ENCODE measurements at places on chromosomes 1 and 21. TPM values are rescaled to one million over a fixed set of nuclear protein-coding genes. Genes with fewer than 3 reads are reported as not detected.

DNA sequence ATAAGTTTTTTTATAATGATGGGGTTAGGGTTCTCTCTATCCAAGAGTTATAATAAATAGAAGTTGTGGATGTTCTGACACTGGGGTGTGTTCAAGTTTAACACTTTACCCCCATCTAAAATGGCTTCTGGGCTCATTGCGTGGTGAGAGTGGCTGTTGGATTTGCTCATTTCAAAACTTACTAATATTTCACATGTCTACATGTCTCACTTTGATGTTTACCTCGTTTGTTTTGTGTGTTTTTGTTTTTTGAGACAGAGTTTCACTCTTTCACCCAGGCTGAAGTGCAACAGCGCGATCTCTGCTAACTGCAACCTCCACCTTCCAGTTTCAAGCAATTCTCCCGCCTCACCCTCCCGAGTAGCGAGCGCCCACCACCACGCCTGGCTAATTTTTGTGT is 3.7 kb downstream of the RRP1B start:
- no peak for DNase-seq

Gene LAMC1
- total RNA-seq, result 133 TPM

Gene UHMK1
- 61.0 TPM for total RNA-seq

DNA sequence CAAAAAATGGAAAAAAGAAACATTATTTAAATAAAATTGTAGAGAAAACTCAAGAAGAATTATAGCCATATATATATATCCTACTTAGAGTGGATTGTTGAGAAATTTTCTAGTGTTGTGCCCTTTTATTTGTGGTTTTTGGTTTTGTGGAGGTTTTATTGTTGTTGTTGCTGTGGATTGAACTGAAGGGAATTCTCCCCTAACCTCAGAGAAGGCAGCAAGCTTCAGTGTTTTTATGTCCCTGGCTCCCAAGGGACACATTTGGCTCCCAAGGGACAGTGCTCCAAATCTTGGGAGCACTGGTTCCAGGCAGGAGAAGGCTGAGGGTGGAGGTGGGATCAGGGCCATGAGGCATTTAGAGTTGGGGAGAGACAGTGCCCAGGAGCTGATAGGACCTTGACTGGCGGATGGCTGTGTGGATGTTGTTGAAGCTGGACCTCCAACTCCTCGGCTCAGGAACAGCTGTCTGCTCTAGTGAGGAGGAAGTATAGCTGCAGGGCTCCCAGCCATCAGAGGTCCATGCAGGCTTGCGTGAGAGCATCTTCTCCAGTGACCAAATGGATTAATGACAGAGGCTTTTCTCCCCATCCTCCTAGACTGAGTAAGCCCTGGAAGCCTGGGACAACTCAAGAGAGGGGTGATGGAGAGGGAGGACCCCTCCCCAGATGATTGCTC is 100.5 kb downstream of the TEX35 start:
- peak; percentile 75 for DNase-seq

DNA sequence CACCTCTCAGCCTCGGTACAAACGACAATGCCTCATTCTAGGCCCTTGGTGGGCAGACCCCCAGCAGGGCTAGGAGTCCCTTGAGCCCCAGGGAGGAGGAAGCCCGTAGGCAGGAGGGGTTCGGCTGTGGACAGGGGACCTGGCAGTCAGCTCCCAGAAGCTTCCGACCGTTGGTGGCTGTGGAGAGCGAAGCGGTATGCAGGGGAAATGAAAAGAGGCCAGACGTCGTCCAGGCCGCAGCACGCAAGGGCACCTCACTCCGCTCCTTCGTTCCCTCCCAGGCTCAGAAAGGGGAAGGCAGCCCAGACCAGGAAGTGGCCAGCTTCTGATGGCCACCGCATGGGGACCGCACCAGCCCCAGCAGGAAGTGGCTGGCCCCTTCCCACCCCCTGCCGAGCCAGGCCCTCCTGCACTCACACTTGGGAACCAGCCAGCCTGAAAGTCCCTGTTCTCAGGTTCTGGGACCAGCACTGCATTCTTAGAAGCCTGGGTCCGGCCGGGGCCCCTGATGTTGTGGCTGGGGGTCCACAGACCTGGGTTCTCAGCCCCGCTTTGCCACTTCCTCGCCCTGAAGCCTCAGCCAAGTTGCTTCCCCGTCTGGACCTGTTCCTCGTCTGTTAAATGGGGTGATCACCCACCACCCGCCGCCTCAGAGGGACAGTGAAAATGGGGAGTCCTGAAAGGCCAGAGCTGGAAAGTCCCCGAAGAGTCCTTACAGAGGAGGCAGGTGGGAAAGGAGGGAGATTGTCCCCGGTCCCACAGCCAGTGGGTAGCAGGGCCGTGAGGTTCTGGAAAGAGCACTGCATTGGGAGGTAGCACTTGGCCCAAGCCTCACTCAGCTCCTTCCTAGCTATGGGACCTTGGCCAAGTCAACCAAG is 104.0 kb upstream of the RUNX3 start:
- DNase-seq, result no peak

GRCh38 chr1:151706464-151707415 is 9.9 kb downstream of the CELF3 start:
- DNase-seq, result no peak

Gene CFAP45
- total RNA-seq, result 2.2 TPM

DNA sequence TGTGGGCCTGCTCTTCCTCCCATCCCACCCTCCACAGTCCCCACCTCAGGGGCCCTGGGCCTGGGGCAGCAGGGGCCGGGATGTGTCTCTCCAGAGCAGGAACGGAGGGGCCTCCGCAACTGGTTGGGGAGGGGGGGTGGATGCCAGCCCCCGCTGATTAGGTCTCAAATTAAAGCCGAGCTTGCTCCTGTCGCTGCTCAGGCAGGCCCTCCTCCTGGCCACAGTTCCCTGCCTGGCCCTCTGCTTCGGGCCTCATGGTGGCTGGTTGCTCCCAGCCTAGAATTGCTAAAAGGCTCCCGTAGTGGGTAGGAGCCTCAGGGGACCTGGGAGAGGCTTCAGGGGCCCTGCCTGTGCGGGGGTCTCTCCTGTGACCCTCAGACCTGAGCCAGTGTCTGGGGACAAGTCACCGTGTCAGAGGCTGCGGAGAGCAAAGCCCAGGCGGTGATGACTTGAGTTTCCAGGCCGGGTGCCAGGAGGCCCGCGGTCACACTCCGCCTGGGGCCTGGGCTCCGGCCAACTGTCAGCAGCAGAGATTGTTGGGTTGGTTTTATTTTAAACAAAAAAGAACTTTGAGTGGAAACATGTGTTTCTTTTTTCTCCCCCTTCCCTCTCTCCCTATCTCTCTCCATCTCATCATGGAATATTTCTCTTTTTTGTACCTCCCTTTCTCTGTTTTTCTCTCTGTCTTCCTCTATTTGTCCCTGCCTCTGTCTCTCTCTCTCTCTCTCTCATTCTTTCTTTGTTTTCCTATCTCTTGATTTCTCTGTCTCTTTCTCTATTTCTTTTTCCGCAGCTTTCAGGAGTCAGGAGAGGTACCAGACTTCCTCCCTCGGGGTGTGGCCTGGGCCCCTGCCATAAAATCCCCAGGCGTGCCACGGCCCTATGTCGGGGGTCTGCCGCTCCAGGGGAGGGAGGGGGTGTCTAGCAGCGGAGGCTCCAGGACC is 20.0 kb upstream of the EPHA2 start:
- DNase-seq, result peak; percentile 95

DNA sequence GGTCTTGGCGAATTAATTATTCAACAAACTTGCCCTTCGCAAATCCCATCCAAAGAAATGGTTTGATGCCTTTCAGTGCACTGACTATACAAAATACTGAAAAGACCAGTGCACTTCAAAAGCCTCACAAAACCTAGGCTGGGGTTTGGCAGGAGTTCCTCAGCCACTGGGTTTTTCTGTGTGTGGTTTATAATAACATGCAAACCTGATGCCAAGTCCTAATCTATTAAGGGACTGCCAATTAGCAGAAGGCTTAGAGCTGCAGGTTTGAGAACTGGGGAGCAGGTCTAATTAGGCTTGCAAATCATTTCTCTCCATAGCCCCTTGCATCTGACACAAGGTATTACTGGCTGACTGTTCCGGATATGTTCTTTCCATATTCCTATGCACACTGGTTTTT is 27.7 kb downstream of the PLPP3 start:
- DNase-seq, result peak; percentile 11

DNA sequence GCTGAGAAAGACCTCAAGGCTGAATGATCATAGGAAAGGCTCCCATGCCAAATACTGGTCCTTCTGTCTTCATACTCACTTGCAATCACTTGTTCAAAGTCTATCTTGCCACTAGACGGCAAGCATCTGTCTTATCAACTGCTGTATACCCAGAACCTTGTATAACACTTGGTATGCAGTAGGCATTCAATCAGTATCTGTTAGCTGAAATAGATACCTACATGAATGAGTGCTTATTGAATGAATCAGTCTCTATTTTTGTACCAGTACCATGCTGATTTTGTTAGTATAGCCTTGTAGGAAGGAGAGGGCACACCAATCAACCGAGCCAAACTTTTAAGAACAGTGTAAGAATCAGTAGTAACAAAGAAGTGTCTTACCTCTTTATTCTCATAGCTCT is 80.6 kb downstream of the NIBAN1 start:
- no peak for DNase-seq

Gene LMOD1
- 0.49 TPM for total RNA-seq

GRCh38 chr1:64850846-64851245 is 106.0 kb downstream of the RAVER2 start:
- DNase-seq, result no peak

Gene TBX19
- total RNA-seq, result 0.29 TPM

Gene JAK1
- total RNA-seq, result 59.0 TPM

- DNase-seq, result no peak
Measured at GRCh38 chr1:33374336-33375105, 53.6 kb upstream of the A3GALT2 start.

Gene PEX11B
- 20.1 TPM for total RNA-seq

Gene DENND2C
- total RNA-seq, result 0.29 TPM

- DNase-seq, result no peak
Measured at GRCh38 chr1:57451516-57451915, 27.7 kb upstream of the DAB1 start.

Gene PAPPA2
- under 0.01 TPM for total RNA-seq

DNA sequence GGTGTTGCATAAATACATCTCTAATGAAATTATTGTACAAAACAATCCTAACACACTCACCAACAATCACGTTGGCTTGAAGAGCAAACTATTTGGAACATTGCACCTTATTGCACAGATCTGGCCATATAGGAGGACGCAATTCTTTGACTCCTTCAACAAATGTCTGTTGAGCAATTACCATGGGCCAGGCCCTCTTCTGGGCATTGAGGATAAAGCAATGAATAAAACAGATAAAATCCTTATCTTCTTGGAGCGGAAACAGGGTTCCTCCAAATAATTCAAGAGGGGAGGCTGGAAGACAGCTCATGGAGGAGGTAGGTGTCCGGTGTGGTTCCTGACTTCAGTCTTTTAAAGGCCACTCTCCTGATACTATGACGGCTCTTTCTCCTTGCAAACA is 43.3 kb downstream of the PAX7 start:
- no peak for DNase-seq

- no peak for DNase-seq
Measured at GRCh38 chr1:159936273-159936904, 9.0 kb downstream of the IGSF9 start.

Gene LCK
- total RNA-seq, result not detected

DNA sequence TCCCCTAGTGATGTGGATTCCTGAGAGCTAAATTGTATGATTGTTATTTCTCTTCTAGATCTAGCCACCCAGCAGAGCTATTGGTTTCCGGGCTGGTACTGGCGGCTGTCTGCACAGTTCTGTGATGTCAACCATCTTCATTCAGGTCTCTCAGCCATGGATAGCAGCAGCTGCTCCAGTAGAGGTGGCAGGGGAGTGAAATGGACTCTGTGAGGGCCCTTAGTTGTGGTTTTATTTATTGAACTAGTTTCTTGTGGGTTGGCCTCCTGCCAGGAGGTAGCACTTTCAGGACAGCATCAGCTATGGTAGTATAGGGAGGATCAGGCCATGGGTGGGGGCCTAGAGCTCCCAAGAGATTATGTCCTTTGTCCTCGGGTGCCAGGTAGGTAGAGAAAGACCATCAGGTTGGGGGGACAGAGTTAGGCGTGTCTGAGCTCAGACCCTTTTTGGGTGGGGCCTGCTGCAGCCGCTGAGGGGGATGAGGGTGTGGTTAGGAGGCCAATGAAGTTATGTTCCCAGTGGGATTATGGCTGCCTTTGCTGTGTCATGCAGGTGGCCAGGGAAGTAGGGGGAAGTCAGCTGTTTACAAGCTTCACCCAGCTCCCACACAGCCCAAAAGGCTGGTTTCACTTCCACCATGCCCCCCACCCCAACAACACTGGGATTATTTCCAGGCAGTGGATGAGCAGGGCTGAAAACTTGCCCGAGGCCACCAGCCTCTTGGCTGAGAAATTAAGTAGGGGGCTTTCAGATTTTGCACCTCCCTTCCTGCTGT is 55.1 kb upstream of the RGS4 start:
- peak; percentile 62 for DNase-seq

Gene TCP10L
- not detected for total RNA-seq

Gene FCRL6
- total RNA-seq, result not detected

Gene AIDA
- 44.3 TPM for total RNA-seq

Gene TRIM46
- total RNA-seq, result 2.3 TPM

GRCh38 chr1:200931776-200932175 is 37.1 kb downstream of the INAVA start:
- DNase-seq, result no peak

DNA sequence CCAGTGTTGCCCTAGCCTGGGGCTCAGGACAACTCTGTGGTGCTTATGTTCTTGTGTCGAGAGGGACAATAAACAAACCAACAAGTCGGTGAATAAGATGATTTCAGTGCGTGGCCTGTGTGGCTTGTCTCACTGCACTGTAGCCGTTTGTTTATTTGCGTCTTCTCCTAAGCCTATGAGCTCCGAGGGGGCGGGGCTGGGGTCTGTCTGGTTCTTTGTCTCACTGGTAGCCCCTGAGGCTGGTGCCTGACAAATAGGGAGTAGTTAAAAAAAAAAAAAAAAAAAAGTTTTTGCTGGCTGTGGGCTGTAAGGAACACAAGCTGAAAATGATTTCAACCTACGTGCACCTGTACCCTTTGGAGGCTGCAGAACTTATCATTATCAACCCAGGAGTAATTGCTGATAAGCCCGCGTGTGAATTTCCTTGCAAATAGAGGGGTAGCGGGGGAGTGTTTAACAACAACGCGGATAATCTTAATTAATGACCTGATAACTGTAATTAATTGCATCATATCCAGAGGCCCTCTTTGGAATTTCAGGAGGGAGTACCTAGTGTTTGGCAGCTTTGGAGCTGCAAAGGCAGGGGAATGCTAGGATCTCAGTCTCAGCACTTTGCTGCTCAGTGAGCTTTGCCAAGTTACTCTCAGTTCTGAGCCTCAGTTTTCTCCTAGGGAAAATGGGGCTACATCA is 925 bp upstream of the ARHGEF10L start:
- peak; percentile 54 for DNase-seq

GRCh38 chr1:98565951-98566350 is 95.6 kb upstream of the SNX7 start:
- DNase-seq, result no peak

Gene EDARADD
- 1.7 TPM for total RNA-seq

All from RPMI7951 (cell line).